ENCODE measurements at places on chromosomes 1 and 21. TPM values are rescaled to one million over a fixed set of nuclear protein-coding genes. Genes with fewer than 3 reads are reported as not detected.

AADACL3 gene
- not detected for total RNA-seq

CA14 gene
- not detected for total RNA-seq

DNA sequence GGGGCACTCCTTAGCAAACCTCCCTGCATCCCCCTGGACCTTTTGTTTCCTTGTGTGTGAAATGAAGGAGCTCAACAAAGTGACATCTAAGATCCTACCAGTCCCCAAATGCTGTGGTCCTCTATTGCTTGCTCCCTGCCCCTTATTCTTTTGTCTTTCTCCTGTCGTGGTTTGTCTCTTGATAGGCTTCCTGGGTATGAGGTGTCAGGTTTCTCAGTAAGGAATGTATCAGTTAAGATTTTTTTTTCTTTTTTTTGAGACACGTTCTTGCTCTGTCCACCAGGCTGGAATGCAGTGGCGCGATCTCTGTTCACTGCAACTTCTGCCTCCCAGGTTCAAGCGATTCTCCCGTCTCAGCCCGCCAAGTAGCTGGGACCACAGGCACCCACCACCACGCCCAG is 16.8 kb downstream of the CNIH3 start:
- no peak for DNase-seq

- no peak for DNase-seq
Measured at GRCh38 chr1:202588503-202589189, 121.6 kb downstream of the SYT2 start.

- DNase-seq, result peak; percentile 57
Measured at GRCh38 chr1:156705918-156706656, 704 bp upstream of the CRABP2 start.

GRCh38 chr1:245156041-245156735 is 1.4 kb downstream of the KIF26B start:
- peak; percentile 89 for DNase-seq

GSTM1 gene
- not detected for total RNA-seq

DNA sequence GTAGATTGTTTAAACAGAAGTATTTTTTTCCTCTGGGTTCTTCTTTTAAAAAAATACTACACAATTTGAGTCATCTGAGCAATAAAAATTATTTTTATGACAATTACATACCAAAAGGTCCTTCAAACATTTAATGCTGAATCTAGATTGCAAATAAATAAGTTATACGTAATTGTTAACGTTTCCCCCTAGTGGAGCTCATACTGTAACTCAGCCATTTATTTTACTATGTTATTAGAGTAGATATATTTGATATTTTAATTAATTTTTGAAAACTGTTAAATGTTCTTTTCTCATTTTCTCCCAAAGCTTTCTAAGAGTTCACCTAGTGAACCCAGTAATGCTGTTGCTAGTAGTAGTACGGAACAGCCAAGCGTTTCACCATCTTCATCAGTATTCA is 33.5 kb downstream of the ZMYM1 start:
- no peak for DNase-seq

GRCh38 chr21:45130324-45130774 is 56.0 kb downstream of the ADARB1 start:
- no peak for DNase-seq

DNA sequence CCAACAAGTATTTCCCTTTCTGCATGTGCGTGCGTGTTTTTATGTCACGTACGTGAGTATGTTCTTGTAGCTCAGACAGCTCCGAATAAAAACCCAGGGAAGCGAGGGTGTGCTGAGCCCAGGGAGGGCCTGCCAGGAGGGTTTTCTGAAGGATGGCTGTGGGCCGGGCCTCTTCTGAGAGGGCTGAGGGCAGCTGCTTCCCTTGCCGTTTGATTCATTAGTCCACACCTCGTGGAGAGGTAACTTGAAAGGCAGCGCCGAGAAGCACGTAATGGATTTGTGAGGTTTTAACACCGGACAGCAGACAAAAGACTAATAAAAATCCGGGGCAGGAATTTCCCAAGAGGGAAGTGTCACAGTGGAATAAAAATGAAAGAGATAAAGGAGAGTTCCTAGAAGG is 29.5 kb downstream of the CD247 start:
- DNase-seq, result peak; percentile 26

DNA sequence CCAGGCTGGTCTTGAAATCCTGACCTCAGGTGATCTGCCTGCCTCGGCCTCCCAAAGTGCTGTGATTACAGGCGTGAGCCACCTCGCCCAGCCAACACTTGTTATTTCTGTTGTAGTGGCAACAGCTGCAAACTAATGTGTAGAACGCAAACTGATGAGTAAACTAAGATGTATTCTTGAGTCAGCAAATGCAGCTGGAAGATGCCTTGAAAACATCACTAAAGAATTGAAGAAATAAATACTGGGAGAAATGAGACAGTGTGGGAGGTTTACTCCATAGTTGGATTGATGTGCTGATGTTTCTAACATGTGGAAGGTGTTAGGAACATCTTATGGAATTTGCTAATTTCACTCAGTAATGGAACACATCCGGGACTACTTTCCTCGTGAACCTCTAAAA is 61.3 kb upstream of the KCNE2 start:
- no peak for DNase-seq

GUCA2A gene
- not detected for total RNA-seq

- no peak for DNase-seq
Measured at GRCh38 chr1:53026254-53026653, 35.8 kb upstream of the PODN start.

- DNase-seq, result no peak
Measured at GRCh38 chr1:26340047-26340481, 13.9 kb downstream of the CRYBG2 start.

GRCh38 chr1:197673292-197673691 is 102.0 kb downstream of the DENND1B start:
- DNase-seq, result no peak

HIVEP3 gene
- 9.7 TPM for total RNA-seq

- DNase-seq, result peak; percentile 48
Measured at GRCh38 chr1:20227704-20228103, 41.4 kb upstream of the PLA2G2C start.

- no peak for DNase-seq
Measured at GRCh38 chr1:97441966-97442365, 478.9 kb downstream of the DPYD start.

- no peak for DNase-seq
Measured at GRCh38 chr1:33151116-33151515, 30.7 kb downstream of the TRIM62 start.
